HT-29 (cell line): ENCODE measurements at places on chromosomes 11 and 22. TPM values are rescaled to one million over a fixed set of nuclear protein-coding genes. Genes with fewer than 3 reads are reported as not detected.

DNA sequence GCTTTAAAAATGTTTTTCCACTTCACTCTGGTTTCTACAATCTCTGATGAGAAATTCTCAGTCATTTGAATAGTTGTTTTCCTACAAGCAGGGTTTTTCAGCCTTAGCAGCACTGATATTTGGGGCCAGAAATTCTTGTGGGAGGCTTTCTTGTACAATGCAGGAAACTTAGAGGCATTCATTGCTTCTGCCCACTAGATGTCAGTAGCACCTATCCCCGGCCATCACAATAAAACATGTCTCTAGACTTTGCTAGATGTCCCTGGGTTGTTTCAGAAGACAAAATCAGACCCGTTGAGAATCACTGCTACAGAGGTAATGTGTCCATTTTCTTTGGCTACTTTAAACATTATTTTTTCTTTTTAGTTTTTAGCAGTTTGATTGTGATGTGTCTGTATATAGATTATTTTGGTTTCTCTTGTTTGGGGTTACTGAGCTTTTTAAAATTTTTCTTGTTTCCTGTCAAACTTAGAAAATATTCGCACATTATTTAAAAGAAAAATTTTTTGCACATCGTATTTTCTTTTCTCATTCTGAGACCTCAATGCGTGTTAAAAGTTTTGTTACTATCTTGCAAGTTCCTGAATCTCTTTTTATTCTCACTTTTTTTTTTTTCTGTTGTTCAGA is 60.8 kb upstream of the CCDC179 start:
- peak; percentile 84 for DNase-seq

GRCh38 chr11:43830928-43831440 is 49.6 kb upstream of the ALKBH3 start:
- peak; percentile 73 for DNase-seq

GRCh38 chr22:46381142-46381541 is 45.6 kb downstream of the TRMU start:
- DNase-seq = peak; percentile 54

- no peak for DNase-seq
Measured at GRCh38 chr11:59199546-59200422, 12.9 kb downstream of the MPEG1 start.

GRCh38 chr11:78192911-78193351 is 4.2 kb downstream of the USP35 start:
- DNase-seq = no peak

B4GALNT4 gene
- not detected in 2 replicates for total RNA-seq

RAB38 gene
- not detected in 2 replicates for total RNA-seq

ARHGEF17 gene
- total RNA-seq = 31.9 and 33.1 TPM in 2 replicates

DNA sequence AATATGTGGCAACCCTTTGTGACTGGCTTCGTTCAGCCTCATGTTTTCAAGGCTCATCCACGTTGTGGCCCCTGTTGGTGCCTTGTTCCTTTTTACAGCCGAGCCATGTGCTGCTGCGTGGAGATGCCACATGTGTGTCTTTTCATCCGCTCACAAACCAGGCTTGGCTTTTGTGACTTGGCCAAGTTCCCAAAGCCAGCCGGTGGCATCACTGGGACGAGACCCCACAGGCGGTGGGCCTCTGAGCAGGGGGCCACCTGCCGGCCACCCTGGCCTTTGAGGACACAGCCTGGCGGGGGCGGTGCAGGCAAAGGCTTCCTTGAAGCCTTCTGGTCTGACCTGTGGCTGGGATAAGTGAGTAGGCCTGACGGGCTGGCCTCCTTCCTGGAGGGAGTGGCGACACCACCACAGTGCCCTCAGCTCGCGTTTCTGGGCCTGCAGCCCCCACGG is 10.5 kb downstream of the GRK2 start:
- DNase-seq = peak; percentile 64

DNA sequence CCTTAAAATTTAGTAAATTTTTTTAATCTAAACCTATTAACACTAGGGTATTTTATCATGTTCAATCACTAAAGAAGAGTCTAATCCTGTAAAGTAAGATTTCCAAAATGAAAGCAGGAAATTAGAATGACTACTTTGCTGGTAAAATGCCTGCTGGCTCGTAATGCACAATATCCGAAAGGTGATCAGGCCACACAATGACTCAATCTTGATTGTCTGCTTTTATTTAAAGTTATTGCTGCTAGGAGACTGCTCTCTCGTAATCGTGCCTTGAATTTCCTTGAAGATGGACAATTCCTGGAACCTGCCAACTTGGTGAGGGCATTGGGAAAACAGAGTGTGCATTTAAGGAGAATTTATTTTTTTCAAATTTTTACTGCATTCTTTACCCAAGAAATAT is 1786.5 kb upstream of the RAG2 start:
- DNase-seq = no peak

- peak; percentile 44 for DNase-seq
Measured at GRCh38 chr11:24828938-24829605, 332.2 kb downstream of the LUZP2 start.

DNA sequence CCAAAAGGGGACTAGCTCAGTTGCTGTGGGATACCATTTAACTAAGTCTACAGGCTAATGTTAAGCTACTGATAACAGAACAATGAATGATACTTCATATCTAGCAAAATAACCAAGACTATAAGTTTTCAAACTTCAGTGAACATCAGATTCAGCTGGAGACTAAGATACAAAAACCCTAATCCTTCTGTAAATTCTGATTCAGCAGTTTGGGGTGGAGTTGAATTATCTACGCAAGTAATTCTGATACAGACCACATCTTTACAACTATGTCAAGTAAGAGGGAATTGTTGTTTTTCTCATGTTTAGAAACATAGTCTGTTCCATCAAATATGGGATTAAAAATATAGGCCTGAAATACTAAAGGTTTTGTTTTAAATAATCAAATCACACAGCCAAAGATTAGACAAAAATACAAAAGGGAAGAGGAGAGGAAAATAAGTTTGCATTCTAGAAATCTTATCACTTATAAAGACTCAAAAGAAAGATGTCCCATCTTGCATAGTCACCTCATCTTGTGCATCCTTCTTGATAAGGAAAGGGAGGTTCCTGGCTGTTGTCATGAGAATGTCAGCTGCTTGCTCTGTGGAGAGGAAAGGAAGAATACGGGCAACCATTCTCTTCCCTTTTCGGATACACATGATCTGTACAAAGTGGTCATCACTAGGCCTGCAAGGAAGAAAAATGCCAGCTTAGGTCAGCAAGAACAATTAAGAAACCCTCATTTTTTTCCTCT is 21.4 kb downstream of the PATL1 start:
- no peak for DNase-seq

BATF2 gene
- 1.6 and 2.5 TPM in 2 replicates for total RNA-seq

- no peak for DNase-seq
Measured at GRCh38 chr11:2036863-2037486, 39.3 kb upstream of the H19 start.

DNA sequence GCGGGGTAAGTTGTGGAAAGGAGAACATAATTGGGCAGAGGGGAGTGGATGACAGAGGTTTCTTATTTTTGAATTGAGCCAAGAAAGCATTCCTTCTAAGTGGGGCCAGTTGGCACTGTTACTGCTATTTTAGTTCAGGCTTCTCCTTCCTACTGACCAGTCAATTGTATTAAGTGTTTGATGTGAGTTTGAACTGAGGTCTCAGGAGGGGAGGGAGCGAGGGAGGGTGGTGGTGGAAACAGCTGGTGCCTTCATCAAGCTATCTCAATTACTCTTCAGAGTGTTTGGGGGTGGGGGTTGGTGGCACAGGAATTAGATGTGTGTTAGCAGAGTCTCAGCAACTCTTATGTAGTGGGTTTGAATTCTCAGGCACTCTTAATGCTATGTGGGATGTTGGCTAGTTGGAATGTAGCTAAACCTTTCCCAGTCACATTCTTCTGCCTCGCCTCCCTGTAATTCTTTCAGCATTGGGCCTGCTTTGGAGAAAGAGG is 14.5 kb downstream of the CTNND1 start:
- DNase-seq = no peak

DNA sequence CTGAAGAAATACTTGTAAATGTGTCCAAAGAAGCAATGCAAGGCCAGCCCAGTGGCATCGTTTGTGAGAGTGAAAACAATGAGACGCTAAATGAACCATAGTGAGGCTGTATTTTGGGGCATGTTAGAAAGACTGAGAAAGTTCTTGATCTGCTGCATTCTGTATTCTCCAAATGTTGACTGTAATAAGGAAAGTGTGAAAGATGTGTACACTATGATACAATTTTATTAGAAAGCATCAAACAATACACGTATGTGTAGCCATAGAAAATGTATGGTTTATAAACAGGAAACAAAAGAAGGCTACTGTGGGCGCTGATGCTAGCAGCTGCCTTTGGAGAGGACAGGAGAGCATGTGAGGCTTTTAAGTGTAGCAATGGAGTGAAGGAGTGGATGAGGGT is 233.5 kb upstream of the E2F8 start:
- DNase-seq = no peak

PANX2 gene
- total RNA-seq = 1.1 and 1.4 TPM in 2 replicates

DNA sequence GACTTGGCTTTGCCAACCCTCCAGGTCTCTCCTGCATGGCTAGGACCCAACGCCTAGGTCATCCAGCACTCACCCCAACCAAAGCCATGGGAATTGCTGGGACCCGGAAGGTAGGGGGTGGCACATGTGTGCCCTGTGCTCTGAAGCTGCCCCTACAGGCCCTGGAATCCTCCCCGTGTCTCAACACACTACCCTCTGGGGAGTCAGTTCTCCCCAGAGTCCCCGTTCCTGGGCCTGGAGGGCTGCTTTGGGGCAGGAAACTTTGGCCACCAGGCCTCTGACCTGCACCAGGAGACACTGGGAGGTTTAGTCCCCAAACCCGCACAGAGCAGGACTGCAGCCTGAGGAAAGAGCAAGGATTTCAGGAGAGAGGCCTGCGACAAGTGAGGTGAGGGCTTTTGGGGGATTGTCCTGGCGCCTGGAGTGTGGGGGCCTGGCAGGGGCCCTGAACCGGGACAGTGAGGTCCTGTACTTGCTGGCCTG is 495 bp upstream of the IFITM1 start:
- no peak for DNase-seq

DNA sequence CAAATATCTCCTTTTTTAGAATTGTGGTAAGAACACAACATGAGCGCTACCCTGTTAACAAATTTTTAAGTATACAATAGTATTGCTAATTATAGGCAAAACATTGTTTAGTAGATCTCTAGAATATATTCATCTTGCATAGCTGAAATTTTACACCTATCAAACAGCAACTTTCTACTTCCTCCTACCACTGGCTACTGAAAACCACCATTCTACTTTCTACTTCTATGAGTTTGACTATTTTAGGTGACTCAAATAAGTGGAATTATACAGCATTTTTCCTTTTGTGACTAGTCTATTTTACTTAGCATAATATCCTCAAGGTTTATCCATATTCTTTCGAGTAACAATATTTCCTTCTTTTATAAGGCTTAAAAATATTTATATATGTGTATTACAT is 128.4 kb downstream of the FAM76B start:
- no peak for DNase-seq

- DNase-seq = peak; percentile 69
Measured at GRCh38 chr22:37486224-37486845, at the start of gene MFNG. Gene MFNG, minus strand, starts transcription at chr22:37486384. Its CDS starts 207 bp downstream, at chr22:37486177.

HTATIP2 gene
- total RNA-seq = 75.6 and 84.8 TPM in 2 replicates

SEC14L3 gene
- total RNA-seq = not detected in 2 replicates

DNA sequence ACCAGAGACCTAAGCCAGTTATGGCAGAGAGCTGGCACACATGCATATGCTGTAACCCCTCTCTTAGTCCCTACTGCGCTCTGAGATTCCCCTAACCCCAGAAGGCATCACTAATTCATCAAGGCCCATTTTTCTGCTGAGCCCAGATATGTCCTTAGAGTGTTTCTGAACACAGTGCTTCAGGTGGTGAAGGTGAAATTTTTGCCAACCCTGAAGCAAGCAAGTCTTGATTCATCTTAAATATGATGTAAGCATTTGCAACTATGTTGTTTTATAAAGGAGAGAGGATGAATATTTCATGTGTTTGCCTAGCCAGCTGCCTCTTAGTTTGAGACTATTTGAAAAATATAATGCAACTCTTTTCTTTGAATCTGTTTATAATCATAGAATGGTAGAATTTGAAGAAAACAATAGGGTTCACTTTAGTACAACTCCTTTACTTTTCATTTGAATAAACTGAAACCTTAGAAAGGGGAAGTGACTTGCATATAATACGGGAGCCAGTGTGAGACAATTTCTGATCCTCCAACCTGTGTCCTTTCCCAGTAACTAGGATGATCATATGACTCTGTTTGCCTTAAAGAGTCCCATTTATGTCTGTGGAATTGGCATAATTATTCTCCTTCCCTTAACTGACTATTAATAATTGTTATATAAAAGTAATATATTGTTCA is 194.3 kb upstream of the MTNR1B start:
- no peak for DNase-seq

DNA sequence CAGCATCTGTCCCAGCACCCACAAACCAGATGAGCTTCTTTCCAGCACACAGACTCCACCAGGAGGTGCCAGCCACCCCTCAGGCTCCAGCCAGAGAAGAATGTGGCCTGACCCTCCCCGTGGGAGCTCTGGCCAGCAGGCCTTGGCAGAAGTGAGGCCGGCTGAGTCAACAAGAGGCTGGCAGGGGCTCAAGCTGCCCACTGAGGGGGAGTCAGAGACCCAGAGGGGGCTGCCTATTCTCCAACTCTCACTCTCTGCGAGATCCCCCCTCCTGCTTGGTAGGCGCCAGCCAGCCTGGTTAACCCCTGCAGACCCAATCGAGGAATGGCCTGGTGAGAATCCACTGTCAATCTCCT is 10.6 kb upstream of the CDC42EP1 start:
- peak; percentile 27 for DNase-seq

P2RX6 gene
- total RNA-seq = 1.0 and 1.5 TPM in 2 replicates

DNA sequence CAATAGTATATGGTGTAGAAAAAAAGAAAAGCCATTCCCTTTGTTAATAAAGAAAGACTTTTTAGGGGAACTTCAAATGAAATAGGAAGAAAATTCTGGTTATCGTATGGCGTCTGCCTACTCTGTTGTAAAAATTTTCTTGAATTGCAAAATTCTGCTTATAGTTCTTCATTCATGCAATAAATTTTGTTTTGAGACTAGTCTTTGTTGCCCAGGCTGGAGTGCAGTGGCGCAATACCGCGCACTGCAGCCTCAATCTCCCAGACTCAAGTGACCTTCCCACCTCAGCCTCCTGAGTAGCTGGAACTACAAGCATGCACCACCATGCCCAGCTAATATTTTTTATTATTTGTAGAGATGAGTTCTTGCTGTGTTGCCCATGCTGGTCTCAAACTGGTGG is 5.8 kb downstream of the DDIAS start:
- no peak for DNase-seq

- DNase-seq = no peak
Measured at GRCh38 chr11:61771195-61771894, 18.9 kb downstream of the MYRF start.

IGF2 gene
- 9.9 and 11.4 TPM in 2 replicates for total RNA-seq
